ENCODE measurements at places on chromosomes 11 and 22.

DNA sequence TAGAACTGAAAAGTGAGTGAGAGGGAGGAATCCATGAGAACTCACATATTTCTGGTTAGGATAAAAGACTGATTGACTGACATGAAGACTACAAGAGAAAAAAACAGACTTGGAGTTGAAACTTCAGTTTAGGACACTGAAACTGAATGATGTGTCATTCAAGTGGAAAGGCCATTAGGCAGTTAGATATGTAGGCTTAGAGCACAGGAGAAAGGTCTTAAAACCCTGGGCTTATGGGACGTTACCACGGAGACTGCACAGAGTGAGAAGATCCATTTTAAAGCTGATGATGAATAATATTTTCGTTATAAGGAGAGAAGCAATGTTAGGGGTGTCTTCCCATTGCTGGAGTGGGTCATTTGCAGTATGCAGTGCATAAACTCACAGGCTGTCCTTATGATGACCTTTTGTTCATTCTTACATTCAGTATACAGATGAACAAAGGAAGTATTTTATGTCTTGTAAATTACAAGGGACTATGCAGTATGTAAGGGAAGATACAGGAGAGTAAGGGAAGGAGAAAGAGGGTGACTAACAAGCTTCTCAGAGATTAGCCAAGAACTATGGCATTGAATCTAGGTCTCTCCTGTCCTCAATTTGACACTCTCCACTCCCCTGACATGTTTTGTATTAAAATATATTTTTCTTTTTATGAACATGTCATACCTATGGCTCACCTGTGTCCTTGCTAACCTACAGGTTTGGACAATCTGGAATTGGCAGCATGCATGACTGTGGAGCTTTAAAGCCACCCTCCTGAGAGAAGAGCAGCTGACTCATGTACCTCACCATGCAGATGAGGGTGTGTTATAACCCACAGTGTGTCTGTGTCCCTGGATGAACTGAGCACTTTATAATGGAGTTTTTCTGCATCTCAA lies 63.7 kb downstream of the MAML2 start:
- no peak for DNase-seq

GRCh38 chr11:122359081-122359571 lies 243.1 kb upstream of the BLID start:
- DNase-seq = no peak

DNA sequence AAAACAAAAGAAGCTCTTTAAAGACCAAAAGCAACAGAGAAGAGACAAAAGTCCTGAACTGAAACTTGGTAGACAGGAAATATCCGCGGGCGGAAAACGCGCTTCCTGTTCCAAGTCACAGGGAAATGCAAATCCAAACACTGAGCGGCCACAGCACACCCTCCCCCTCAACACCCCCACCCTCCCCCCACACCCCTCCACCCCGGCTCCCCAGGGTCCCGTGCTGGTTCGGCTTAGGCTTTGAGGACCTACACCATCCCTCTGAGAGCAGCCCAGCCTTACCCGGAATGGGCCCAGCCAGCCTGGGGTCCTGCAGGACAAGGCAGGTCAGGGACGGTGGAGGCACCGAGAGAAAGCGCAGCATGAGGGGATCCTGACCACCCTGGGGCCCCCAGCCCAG lies 160.4 kb downstream of the BRD1 start:
- no peak for DNase-seq

- DNase-seq = no peak
Measured at GRCh38 chr11:20156280-20156875, 3.9 kb downstream of the DBX1 start.

- DNase-seq = no peak
Measured at GRCh38 chr22:36331912-36332622, 55.7 kb downstream of the MYH9 start.

- no peak for DNase-seq
Measured at GRCh38 chr11:36407356-36407755, 102.7 kb downstream of the TRAF6 start.

- DNase-seq = no peak
Measured at GRCh38 chr11:33719587-33719986, 16.6 kb downstream of the CD59 start.

GRCh38 chr22:26127556-26127955 lies 41.7 kb upstream of the SEZ6L start:
- DNase-seq = no peak

- DNase-seq = no peak
Measured at GRCh38 chr11:7524462-7525235, 10.8 kb downstream of the PPFIBP2 start.

GRCh38 chr22:49848690-49849160 lies 4.9 kb upstream of the ZBED4 start:
- no peak for DNase-seq

DNA sequence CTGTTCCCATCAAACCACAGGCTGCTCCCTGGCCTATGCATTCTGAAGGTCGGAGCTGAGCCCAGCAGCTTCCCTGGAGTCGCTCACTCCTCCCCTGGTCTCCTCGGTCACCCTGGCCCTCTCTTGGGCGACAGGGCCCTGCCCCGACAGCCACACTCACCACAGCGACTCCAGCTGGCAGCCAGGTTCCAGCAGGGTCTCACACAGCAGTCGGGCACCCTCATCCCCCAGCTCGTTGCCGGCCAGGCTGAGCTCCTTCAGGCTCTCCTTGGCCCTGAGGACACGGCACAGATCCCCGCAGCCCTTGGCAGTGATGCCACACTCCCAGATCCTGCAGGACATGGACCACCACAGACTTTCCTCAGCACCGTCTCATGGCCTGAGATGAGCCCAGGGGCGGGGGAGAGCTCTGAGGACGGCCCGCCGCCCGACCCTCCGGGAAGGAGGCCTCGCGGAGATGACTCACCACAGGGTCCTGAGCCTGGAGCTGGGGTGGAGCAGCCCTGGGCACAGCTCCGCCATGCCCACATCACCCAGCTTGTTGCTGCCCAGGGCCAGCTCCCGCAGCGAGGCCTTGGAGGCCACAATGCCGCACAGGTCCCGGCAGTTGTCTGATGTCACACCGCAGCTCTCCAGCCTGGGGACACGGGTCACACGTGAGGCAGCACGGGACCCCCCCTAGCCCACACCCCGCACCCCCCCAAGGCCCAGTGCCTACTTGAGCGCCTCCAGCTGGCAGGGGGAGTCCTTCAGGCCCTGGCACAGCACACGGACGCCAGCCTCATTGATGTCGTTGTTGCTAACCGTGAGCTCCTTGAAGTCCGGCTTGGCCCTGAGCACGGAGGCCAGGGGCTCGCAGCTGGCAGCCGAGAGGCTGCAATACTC lies 8.5 kb downstream of the RNH1 start:
- no peak for DNase-seq

- no peak for DNase-seq
Measured at GRCh38 chr22:30204742-30205111, 41.8 kb downstream of the LIF start.

DNA sequence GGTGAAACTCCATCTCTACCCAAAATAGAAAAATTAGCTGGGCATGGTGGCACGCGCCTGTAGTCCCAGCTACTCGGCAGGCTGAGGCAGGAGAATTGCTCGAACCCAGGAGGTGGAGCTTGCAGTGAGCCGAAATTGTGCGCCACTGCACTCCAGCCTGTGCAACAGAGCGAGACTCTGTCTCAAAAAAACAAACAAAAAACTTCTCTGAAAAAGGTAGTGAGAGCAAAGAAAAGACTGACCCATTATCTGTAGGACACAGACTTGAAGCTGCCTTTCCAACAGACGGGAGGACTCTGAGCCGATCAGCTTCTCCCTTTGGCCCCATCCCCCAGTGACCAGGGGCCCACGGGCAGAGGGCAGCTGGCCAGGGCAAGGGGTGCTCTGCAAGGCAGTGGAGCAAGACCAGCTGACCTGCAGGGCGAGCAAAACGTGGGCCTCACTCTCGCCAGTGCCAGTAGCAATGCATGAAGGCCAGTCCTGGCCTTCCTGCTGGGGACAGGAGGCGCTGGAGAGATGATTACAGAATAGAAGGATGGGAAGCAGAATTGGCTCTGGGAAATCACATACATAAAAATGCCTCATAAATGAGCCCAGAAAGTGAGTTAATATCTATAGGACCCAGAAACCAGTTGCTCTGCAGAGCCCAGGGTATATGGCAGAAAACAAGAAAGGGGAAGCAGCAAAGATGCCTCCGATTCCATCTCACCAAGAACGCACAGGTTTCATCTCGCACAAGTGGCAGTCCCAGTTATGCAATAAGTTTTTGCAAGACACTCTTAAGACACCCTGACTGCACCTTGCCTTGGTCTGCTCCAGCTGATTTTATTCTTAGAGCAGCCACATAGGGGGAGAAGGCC lies 2.8 kb downstream of the EHD1 start:
- DNase-seq = no peak

DNA sequence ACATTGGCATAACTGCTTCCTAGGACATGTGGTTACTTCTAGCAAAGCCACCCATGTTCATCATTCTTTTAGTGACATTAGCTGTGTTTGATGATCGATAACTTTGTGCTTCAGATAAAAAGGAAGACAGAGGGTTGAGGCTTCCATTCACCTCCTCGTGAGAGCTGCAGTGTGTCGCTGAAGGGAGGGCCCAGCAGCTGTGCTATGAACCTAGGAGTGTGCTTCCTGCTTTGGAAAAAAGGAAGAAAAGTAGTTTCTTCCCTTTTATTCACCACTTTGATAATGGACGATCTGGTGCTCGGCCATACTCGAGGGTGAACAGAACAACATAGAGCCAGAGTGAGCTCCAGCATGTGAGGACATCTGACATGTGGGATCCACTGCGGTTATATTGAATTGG lies 6.1 kb upstream of the RFPL2 start:
- DNase-seq = no peak

DNA sequence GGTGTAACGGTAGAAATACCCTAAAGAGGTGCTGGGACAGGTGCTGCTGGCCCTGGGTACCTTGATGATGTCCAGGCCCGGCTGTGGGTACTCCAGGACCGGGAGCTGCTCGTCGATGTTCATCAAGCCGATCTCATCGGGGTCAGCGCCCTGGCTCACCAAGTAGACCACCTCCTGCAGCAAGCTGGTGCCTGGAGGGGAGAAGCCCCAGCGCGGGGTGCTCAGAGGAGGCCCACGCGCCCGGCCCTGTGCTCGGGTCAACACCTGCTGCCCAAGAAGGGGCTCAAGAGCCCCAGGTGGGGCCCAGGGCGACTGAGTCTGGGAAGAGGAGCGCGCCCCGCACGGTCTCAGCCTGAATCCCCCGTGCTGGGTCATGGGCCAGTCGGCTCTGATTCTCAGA lies 20.6 kb downstream of the SULT4A1 start:
- DNase-seq = no peak

GRCh38 chr11:100827934-100828661 lies 141.0 kb downstream of the ARHGAP42 start:
- peak; percentile 62 for DNase-seq

DNA sequence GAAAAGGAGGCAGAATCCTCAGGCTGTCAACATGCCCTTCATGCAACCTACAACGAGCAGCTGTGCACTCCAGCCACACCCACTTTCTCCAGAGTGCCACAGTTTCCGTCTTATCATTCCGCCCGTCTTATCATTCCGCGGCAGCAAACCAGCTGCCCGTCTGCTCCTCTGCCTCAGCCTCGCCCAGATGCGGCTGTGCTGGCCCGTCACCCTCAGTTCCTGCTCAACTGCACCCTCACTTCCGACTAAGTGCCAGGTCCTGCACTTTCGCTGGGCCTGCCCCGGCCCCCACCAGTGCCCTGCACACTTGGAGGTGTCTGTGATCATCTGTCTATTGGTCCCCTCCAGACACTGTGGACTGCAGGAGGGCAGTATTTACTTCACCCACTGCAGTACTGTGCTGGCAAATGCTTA lies 43.7 kb downstream of the MICAL3 start:
- no peak for DNase-seq

DNA sequence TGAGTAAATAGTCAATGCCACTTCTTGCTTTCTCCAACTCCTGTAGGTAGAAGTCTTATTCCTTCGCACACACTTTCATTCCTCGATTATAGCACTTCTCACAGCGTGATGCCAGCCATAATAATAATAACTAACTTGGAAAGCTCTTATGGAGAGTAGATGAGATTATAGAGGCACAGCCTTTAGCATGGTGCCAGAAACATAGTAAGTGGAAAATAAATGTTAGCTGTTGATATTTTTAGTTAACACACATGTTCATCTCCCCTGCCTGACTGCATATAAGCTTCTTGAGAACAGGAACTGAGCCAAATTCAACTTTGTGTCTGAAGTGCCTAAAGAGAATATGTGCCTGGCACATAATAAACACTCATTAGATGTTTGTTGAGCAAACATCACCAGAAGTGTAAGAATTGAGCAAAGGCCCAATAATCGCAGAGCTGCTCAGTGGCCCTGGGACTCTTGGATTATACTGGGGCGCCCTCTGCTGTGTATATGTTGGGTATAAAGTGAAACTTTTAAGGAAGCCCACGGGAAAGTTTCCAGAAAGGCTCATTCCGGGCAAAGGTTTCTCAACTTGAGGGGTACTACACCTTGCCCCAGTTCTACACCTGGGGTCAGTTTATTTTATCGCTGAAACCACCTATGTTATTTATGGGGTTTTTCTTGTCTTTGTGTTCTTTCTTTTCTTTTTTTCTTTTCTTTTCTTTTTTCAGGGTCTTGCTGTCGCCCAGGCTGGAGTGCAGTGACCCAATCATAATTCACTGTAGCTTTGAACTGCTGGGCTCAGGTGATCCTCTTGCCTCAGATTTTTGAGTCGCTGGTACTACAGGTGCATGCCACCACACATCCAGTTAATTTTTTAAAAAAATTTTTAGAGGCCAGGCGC lies 22.3 kb downstream of the SLN start:
- peak; percentile 36 for DNase-seq

DNA sequence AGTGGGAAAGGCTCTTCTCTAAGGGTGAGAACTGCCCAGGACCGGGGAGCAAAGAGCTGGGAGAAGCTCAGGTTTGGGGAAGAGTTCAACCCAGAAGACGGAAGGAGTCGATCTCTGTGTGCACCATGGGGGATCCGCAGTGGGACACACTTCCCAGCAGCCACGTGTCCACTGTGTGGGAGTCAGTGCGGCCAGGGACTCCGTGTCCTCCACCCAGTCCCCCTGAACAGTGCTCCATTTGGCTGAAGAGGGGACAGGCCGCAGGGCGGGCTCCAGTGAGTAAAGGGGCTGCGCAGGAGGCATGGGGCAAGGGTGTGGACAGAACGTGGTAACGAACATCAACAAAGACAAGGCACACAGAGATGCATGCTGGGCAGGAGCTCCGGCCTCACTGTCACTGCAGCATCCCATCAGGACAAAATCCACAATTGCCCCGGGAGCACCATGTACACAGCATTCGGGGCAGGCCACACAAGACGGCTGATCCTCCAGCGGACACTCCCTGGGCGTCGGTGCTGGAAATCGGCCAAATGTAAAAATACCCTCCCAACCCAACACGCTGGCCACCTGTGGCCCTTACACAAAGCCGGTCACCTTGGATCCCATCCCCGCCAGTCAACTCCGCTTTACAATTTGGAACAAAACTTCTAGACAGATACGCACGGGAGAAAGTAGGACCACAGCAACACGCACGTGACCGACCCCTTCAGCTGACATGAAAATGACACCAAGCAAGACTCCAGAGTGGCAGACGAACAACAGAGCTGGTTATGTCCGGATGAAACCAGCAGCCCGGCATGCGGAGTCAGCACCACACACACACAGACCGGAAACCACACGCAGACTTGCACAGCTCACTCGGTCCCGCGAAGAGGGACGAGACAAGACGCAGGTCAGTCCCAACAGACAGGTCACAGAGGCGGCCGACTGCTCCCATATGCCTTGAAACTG lies 366.8 kb downstream of the SHANK2 start:
- no peak for DNase-seq
